ENCODE measurements at places on chromosomes 7 and 10.
A peak's percentile ranks its signal among the peaks of the same experiment; 100 is the strongest.

- peak; percentile 2 for DNase-seq
Measured at GRCh38 chr10:113381981-113382509, 170.8 kb upstream of the HABP2 start.

DNA sequence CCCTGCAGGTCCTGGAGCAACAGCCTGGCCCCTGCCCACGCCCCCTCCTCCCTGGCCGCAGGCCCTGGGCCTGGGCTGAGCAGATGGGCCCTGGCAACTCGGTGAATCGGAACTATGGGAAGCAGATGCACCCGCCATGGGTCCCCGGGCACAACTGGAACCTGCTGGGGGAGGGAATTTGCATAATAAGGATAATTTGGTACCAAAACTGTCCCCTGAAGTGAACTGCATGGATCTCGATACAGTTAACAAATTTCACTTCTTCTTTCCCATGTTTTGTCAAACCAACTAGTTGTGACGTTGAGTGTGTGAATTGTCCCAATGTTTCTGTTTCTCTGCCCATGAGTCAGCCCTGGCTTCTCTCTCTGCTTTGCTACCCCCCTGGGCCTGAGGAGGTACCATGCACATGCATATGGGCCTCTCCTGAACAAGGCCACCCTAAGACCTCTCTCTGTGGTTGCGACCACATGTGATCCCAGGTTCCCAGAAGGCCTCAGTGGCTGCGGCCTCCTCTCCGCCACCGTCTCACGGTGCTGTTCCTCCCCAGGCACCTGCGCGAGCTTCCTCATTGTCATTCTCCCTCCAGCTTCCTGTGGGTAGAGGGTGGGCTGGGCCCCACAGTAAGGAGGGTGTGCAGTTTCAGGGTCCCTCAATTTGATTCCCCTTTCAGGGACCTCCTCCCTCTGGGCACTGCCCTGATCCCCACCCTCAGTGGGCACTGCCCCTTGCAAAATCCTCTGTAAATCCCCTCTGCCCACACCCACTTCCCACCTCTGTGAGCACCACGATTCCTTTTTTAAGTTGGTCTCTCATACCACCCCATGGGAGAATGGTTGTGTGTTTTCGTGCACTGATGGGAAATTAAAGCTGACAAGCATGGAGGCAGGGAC, 40.0 kb downstream of the FIGNL1 start:
- DNase-seq, result no peak

DNA sequence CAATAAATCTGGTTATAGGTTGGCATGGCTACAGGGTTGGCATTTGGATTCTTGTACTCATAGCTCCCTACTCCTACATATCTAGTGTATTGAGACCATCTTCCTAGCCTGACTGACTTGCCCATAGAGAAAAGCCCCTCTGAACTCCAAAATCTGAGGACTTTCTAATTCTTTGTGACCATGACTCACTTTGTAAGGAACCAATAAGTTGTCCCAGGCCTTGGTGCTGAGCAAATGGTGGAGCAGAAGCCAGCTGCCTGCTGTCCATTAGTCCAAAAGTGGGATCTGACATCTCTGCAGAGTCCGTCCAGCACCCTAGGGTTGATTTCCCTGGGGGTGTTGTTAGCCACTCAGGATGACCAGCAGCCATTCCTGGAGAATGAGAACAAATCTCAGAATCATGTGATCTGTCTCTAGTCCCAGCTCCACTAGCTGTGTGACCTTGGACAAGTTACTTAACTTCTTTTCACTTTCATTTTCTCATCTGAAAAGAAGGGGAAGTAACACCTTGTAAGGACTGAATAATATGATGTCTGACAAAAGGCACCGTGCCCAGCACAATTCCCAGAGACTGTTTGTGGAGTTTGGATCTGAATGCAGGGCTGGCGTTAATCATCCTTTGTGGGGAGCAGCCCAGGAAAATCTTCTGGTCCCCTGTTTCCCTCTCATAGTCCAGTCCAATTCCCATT, 44.1 kb downstream of the MTURN start:
- no peak for DNase-seq

GRCh38 chr10:69715156-69715898, 85.3 kb downstream of the FAM241B start:
- no peak for DNase-seq

DNA sequence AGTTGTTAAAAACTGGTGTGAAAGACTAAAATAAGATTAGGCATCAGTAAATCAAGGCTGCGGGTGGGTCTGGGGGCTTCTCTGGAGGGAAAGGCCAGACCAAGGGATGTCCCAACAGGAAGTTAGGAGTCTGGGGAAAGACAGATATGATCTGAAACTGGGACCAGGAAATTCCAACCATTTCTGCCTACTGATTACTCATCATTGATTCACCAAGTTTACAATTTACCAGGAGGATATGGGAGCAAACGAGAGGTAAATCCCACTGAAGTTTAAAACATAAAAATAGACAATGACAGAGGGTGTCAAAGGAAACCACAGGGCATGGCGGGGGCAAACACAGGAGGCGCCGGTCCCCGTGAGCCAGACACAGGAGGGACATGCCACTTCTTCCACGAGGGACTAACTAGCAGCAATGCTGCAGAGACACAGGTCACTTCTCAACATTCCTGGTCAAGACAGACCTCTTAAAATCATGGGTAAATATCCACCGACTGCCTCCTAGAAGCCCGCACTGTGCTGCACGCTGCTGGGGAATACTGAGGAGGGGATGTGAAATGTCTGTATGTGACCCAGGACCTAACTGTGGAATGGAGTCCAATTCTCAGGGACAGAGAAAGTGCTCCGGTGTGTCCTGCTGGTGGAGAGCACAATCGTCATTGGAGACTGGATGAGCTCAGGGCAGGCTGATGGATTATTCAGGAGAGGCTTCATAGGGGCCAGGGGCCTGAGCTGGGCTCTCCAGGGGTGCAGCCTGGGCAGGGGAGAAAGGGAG, 153.4 kb upstream of the KLF14 start:
- no peak for DNase-seq

DNA sequence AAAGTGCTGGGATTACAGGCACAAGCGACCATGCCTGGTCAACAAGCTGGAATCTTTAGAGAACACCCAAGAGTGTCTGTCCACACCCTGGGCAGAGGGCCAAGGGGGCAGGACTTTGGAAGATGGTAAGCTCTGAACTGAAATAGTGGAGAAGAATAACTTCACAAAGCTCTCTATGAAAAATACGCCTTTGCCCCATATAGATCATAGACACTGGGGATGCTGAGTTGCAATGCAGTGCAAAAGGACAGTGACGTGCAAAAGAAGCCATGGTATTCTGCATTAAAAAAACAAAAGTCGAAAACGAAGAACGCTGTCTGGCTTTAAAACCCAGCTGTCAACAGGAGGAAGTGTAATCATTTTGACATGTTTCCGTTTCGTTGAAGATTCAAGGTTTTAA, 353.6 kb downstream of the CALN1 start:
- DNase-seq, result no peak

GRCh38 chr7:98668255-98668654, 51.2 kb downstream of the NPTX2 start:
- no peak for DNase-seq

DNA sequence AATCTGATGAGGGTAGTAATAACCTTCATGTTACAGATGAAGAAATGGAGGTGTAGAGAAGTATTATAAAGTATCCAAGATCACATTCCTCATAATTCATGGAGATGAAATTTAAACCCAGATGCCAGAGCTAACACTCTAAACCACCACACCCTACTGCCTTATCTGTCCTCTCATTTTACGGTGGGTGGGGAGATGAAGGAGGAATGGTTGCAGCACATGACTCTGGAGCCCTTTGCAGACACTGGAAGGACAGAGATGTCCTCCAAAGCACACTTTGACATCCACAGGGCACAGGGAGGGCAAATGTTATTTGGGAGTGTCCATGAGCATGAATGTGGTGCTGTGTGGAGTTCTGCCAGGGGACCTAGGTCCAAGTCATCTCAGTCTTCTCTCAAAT, 1.1 kb downstream of the PLEKHS1 start:
- DNase-seq, result no peak

DNA sequence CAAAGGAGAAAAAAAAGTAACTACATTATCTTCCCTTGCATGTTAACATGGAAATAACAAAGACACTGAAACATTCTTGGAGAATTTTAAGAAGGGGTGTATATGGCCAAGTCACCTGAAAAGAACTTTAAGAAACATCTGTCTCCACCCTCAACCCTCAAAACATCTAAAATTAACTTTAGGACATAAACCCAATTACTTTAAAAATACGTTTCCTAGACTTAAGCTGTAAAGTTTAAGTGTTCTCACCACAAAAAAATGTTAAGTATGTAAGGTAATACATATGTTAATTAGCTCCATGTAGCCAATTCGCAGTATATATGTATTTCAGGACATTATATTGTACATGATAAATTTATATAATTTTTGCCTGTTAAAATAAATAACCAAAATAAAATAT, 71.1 kb upstream of the GLCCI1 start:
- DNase-seq, result no peak

DNA sequence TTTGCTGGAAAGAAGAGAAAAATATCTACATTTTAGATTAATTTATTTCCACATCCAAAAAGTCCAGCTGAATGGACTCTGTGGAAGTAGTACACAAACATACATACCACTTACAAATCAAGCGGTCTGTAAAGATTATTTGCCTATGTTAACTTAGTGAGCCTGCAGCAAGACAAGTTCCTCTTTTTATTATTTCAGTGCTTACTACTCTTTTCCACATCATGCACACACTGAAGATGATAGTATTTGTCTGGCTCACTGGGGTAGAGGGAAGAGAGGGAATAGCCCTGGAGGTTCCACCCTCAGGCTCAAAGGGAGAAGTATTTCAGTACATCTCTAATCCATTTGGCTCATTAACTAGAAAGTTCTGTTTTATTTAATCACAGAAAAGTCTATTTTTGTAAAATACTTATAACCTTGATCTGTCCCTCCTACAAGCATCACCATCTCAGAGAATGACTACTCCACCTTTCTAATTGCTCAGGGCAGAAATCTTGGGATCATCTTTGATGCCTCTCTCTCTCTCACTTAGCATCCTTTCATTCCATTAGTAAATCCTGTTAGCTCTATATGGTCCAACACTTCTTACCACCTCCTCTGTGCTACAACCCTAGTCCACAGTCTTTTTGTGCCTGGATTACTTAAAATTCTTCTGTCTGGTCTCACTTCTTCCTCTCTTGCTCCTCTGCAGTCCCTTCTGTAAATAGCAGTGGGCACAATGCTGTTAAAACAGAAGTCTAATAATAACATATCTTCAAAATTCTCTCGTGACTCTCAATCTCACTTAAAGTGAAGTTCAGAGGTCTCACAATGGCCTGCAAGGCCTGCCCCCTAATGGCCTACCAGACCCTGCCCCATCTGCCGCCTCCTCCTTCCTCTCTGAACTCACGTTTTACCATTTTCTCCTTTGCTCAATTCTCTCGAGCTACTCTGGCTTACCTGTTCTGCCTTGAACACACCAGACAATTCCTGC, 64.3 kb upstream of the CCDC6 start:
- no peak for DNase-seq

DNA sequence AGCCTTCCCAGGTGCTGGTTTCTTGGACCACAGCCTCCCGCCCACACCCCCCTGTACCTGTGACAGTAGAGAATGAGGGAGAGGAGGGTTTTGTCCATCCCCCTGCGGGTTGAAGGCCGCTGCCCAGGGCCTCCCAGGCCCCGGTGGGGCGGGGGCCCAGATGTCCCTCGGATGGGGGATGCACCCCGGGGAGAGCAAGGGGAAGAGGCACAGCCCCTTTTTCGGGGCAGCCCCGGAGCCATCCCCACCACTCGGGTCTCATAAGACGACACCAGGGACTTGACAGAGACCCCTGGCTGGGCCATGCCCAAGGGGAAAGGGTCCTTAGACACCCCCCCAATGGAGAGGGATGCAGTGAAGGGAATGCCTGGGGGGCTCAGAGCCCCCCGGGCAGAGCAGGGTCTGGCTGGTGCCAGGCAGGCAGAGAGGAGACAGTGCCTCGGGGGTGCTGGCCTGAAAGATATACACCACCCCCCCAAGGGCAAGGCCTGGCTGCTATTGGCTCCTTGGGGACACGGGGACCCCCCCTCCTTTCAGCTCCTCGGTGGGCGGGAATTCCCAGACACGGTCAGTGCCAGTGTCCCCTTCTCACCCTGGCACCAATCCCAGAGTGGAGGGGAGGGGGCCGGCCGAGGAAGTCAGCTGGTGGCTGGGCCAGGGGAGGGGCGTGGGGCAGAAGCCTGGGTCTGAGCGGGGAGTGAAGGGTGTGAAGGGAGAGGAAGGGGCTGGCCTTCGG, 3.7 kb upstream of the SPACDR start:
- DNase-seq, result no peak

GRCh38 chr10:32149252-32149955, 93.2 kb upstream of the KIF5B start:
- no peak for DNase-seq

- DNase-seq, result no peak
Measured at GRCh38 chr10:133158756-133159610, 1.0 kb upstream of the KNDC1 start.

DNA sequence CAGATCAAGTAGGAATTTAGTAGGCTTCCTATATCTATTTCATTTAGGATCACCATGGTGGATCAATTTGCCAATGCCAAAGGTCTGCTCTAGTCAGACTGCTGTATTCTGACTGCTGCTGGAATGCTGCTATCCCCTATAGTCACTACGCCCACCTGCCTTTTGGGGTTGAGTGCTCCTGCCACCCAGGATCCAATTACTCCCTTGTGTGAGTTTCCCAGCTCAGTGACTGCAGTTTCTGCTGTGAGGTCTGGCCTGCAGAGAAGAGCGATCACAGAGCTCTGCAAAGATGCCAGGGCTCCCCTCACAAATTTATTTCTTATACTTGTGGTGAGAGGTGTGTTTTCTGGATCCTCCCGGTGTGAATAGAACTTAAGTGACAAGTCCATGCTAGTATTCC, 88.1 kb upstream of the FOXI2 start:
- DNase-seq, result no peak

DNA sequence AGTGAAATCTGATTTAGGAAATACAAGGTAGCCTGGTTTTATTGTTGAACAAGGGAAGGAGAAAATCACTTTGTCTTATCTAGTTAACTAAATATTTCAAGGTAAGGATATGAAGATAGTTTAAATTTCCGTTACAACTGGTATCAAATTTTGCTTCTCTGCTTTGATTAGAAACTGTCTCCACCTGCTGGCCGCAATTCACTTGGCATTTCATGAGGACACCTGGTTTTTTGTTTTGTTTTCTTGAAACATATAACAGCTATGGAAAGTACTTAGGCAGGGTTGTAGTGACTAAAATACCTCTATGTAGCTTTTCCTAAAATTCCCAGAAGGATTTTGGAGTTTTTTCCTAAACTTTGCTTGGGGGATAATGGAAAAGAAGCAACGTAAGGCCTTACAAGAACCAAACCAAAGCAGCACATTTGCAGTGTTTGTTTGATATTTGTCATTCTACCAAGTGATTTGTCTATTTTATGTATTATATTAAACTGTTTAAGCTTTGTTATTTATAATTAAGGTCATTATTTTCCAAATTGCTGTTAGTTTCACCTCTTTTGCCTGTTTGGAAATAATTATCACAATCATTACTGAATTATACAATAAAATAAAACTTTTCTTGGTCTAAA, 73.6 kb downstream of the AHCYL2 start:
- peak; percentile 34 for DNase-seq

GRCh38 chr7:116799916-116800315, 62.5 kb upstream of the CAPZA2 start:
- no peak for DNase-seq

- no peak for DNase-seq
Measured at GRCh38 chr10:63501954-63502353, 19.2 kb upstream of the REEP3 start.

- no peak for DNase-seq
Measured at GRCh38 chr10:101103430-101103829, 27.7 kb upstream of the TLX1 start.

GRCh38 chr7:151051108-151051507, 2.8 kb downstream of the ASIC3 start:
- peak; percentile 15 for DNase-seq
